ENCODE measurements at places on chromosomes 12 and 14.

DNA sequence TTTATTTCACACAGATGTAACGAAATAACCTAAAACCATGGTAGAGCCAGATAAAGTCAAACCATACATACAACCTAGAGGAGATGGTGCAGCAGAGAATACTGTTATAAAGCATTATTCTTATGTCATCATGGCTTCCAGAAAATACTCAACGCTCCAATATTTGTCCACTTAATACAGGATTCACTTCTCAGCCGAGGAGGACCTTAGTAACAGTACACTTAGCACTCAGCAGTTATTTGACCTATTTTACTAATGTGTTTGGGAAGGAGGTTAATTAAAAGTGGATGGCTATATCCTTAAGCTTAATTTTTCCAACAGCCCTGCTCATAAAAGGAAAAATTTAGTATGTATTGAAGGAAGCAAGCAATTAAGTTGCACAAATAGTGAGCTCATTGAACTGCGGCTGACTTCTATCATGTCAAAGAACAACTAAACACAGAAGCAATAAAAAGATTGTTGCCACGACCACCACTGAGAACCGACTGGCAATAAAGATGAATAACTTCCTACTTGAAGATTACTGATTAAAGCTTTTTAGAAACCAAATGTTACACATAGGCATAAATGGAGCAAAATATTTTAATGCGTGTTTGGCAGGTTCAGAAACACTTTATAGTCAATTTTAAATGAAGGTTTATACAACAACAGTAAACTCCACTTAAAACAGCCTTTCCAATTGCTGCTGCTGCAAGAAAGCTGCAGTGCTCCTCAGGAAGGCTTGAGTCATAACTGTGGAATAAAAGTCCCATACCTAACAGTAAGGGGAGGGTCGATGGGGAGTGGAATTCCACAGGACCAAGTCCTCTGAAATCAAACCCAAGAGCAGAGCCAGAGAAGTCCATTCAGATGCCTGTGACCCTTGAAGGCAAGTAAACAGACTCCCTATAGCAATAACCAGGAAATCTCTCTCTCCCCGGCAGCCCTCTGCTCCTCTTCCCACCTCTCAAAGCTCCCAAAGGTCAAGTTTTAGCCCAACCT, 218.9 kb upstream of the CDKN3 start:
- DNase-seq = no peak

DNA sequence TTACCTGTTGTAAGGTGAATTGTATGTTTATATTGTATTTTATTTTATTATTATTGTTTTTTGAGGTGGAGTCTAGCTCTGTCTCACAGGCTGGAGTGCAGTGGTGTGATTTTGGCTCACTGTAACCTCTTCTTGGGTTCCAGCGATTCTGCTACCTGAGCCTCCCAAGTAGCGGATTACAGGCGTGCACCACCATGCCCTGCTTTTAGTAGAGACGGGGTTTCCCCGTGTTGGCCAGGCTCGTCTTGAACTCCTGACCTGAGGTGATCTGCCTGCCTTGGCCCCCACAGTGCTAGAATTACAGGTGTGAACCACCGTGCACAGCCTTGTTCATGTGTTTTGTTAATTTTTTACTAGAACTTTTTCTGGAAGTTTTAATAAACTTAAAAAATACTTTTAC, 3.8 kb downstream of the ATF7IP start:
- DNase-seq = no peak

DNA sequence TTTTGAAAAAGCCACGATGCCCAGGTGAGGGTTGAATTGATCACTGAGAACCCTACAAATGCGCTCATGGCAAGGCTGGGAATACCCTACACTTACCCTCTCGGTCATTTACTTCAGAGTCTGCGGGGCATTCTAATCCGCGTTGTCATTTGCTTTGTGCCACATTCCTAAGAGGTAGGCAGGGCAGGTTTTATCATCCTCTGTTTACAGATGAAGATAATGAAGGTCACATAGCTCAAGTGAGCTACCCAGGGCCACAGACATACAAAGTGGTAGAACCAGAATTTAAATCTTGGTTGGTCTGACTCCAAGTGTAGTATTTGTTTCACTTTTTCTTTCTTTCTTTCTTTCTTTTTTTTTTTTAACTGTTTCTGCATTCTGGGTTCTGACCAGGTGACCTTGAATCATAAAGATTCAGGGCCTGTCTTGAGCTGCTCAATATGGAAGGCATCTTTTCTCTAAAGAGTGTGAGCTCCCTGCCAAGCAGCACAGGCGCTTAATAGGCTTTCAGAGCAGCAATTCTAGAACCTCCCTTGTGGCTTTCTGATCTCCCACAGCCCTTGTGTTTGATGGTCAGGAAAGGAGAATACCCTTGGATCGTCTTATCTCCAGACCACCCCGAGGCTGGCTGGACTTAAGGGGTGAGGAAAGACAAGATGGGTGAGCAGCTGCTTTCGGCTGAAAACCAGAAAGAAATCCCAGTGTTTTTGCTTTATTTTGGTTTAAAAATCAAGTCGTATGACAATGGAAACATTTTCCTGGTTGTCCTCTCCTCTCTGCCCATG, 662 bp upstream of the BATF start:
- DNase-seq = no peak

GRCh38 chr14:104972301-104973134, 5.7 kb downstream of the AHNAK2 start:
- DNase-seq = no peak

- peak; percentile 45 for DNase-seq
Measured at GRCh38 chr12:1776170-1776921, 44.0 kb upstream of the LRTM2 start.

DNA sequence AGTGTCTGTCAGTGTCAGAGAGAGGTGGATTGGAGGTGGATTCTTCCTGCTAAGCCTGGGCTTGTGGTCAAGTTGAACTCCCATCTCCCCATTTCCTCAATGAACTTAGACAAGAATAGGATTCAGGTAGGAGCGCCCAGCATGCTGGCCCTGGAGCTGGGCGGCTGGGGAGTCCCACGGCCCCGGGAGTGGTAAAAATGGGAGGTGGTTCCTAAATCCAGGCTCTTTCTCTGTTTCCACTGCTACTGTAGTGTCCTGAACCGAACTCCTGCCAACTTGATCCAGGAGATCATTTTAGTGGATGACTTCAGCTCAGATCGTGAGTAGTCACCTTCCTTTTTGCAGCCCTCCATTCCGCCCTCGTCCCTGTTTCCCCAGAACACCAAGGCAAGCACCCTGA, 65.1 kb downstream of the GALNT16 start:
- DNase-seq = no peak

DNA sequence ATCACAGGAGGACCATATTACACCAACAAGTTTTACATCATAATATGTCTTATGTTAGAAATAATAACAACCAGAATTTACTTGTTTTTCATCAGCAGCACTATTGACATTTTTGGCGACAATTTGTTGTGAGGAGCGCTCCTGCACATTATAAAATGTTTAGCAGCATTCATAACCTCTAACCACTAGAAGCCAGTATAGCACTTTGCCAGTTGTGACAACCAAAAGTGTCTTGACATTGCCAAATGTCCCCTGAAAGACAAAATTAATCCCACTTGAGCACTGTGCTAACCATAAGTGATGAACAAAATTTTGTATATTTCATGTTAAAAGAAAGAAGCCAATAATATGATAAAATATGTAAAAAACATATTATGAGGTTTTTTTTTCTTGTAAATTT, 356.9 kb upstream of the LMO3 start:
- DNase-seq = peak; percentile 20

GRCh38 chr12:22101749-22102243, 55.8 kb downstream of the CMAS start:
- no peak for DNase-seq

DNA sequence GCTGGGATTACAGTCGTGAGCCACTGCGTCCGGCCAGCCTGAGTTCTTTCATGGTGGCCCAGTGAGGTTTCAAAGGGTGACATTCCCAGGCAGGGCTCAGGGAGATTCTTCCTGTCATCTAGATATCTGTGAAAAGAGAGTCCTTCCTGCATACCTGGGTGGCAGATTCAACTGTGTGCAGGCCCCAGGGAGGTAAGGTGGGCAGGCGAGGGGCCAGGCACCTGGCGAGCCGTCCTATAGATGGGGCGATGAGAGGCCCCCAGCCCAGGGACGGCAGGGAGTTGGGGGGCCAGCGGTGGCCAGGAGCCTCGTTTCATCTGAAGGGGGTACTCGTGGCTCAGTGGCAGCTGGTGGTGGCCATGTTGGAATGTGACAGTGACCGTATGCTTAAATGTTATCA, 7.1 kb upstream of the EP400 start:
- DNase-seq = no peak

GRCh38 chr14:106585692-106586091, 1059.3 kb downstream of the TMEM121 start:
- DNase-seq = no peak

DNA sequence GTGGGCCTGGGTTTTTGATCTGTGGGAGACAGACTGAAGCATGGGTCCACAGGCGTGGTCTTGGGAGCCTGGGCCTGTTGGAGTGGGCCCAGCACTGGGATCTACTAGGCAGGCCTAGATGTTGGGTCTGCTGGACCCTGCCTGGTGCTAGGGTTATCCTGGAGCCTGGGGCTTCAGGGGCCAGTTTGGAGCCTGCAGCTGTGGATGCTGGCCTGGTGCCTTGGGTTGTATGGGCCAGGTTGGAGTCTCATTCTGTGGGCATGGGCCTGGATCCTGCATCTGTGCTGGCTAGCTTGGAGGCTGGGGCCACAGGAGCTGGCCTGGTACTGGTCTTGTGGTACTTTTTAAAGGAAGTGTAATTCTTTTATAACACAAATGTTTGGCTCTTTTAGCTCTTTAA, 68.0 kb downstream of the GPHN start:
- no peak for DNase-seq

- DNase-seq = no peak
Measured at GRCh38 chr12:83827193-83827592, 1085.4 kb downstream of the SLC6A15 start.

- DNase-seq = no peak
Measured at GRCh38 chr14:65098586-65098985, 3.7 kb downstream of the MAX start.

GRCh38 chr14:51323492-51323891, 83.4 kb downstream of the TMX1 start:
- no peak for DNase-seq

DNA sequence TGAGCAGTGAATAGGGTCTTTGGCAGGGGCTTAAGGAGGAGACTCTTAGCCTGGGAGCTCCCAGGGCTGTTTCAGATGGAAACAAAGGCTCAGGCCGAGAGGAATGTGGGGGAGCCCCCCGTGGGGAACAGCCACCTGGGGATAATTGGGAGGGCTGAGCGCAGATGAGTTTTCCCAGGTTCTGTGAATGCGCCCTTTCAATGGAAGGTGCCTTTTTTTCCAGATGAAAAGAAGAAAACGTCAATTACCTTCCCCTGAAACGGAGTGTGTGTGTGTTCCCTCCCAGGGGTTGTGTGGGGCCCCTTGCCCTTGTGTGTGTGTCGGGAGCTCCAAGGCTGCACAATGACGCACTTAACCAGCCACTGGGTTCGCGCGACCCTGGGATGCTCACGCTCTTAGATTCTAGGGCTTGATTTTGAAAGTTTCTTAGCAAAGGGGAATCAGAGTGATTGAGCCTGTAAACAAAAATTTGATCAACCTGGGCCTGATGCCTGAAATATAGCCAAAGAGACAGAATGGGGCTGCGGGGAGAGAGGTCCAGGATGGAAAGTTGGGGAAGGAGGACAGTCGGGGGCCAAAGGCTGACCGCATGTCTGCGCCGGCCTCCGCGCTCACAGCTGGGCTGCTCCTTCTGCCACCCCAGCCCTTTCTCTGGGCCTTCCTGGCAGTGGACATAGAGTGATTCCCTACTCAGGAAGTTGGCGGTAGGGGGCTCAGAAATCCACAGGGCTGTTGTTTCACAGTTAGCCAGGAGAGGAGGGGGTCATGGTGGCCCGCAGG, 14.6 kb downstream of the MEG3 start:
- no peak for DNase-seq

GRCh38 chr12:75702477-75703093, 191.2 kb upstream of the KRR1 start:
- no peak for DNase-seq

DNA sequence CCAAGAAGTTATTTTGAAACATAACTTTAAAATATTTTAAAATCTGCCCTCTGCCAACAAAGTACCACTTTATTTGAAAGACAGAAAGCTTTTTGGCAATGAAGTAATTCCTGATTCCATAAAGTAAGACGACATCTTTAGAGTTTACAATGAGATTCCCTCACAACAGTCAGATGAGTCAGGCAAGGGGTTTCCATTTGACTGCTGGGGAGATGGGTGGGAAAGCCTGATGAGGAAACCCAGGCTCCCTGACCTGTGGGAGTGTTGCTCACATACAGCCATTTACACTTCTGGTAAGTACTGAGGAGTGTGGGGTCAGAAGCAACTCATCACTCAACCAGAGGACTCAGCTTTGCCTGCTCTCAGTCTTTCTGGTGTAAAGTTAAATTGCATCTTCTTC, 10.2 kb downstream of the KITLG start:
- DNase-seq = no peak

GRCh38 chr14:36467332-36467731, 52.7 kb downstream of the NKX2-1 start:
- DNase-seq = no peak

GRCh38 chr14:102593061-102593824, 794 bp downstream of the RCOR1 start:
- peak; percentile 61 for DNase-seq

DNA sequence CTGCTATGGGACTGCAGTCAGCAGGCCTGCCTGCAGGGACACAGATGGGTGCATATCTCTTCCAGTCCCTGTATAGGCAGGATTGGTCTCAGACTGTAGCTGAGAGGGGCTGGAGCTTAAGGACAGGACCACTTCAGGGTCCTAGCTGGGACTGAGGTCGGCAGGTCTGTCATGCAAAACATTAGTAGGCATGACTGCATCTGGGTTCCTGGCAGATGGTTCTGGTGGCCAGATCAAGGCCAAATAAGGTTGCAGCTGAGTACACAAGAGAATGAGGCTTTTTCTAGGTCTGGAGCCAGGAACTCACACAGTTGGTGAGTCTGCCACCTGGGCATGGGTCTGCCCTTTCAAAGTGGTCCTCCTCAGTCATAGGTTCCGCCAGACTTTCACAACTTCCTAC, 155.8 kb downstream of the TPH2 start:
- DNase-seq = no peak

DNA sequence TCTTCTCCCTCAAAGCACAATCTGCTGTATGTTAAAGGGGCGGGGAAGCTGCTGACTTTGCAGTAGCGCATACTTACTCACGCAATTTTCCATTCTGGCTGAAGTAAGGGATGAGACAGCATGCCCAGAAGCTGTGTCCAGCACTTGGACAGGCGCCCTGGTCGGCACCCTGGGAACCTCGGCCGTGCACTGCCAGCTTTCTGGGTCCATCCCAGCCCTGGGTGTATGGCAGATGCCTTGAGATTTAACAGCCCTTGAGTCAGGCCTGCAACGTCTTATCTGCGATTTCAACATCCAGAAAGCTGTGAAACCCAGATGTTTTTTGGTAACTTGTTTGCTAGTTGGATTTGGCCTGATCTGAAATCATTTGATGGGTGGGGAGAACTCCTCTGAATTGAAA, 16.1 kb downstream of the EML1 start:
- DNase-seq = peak; percentile 71
